ENCODE measurements at places on chromosomes 4 and X. TPM values are rescaled to one million over a fixed set of nuclear protein-coding genes. Genes with fewer than 3 reads are reported as not detected.

GRCh38 chr4:874056-874455 lies 48.1 kb upstream of the CPLX1 start:
- no peaks in the 10 kb centered on the region for H3K27me3 ChIP-seq
- H3K4me1 ChIP-seq = no peaks in the 10 kb centered on the region
- peaks cover 34% of the 10 kb centered on the region for H3K36me3 ChIP-seq
- DNase-seq = no peak
- no peak overlapping the region for H3K27ac ChIP-seq
- no peak overlapping the region for H3K4me3 ChIP-seq

GRCh38 chr4:147969573-147970385 lies 237.9 kb downstream of the ARHGAP10 start:
- no peaks in the 10 kb centered on the region for H3K4me1 ChIP-seq
- no peak overlapping the region for H3K4me3 ChIP-seq
- DNase-seq = no peak
- no peaks in the 10 kb centered on the region for H3K36me3 ChIP-seq
- no peaks in the 10 kb centered on the region for H3K27me3 ChIP-seq
- no peak overlapping the region for H3K27ac ChIP-seq

GRCh38 chr4:183658362-183659028 lies 490 bp downstream of the RWDD4 start:
- peak overlapping the region; percentile 72 for H3K27ac ChIP-seq
- no peaks in the 10 kb centered on the region for H3K27me3 ChIP-seq
- H3K4me3 ChIP-seq = peak overlapping the region; percentile 97
- H3K4me1 ChIP-seq = peaks cover 2% of the 10 kb centered on the region
- DNase-seq = no peak

GRCh38 chrX:1582686-1583437 lies 8.5 kb upstream of the AKAP17A start:
- H3K27ac ChIP-seq = no peak overlapping the region
- H3K4me1 ChIP-seq = no peaks in the 10 kb centered on the region
- no peak for DNase-seq
- H3K36me3 ChIP-seq = no peaks in the 10 kb centered on the region
- no peaks in the 10 kb centered on the region for H3K27me3 ChIP-seq

DNA sequence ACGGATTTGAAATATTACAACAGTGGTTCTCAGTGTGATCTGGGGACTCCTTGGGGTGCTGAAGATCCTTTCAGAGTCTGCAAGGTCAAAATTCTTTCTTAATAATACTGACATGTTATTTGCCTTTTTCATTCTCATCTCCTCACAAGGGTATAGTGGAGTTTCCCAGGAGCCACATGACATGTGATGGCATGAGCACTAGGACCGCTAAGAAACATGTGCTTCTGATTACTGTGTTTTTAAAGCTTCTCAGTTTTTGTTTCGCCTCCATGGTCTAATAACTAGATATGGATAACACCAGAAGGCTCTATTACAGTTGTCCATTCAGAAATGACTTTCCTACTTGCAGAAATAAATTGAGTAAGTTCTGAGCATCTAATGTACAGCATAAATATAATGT lies 156.1 kb downstream of the RAB28 start:
- H3K27ac ChIP-seq = no peak overlapping the region
- no peak for DNase-seq
- no peak overlapping the region for H3K4me3 ChIP-seq

Gene S100G
- not detected for total RNA-seq

DNA sequence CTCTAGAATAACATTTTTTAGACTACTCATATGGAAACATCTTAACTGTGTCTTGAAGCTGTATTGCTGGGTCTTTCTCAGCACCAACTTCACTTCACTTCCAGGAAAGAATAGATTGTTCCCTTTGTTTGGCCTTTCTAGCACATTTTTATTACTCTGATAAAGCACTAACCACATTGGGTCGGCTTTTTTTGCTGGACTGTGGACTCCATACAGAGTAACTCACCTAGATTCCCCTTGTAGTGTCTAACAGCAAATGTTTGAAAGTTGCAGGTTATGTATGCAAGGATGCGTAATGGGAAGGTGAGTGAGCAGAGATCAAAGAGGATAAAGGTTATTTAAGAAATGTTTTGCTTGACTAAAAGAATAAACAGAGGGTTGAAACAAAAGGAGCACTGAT lies 101.2 kb downstream of the MMRN1 start:
- H3K4me1 ChIP-seq = no peaks in the 10 kb centered on the region
- H3K27me3 ChIP-seq = no peaks in the 10 kb centered on the region
- no peak for DNase-seq
- H3K36me3 ChIP-seq = no peaks in the 10 kb centered on the region
- H3K27ac ChIP-seq = no peak overlapping the region

GRCh38 chrX:43910012-43910411 lies 27.8 kb upstream of the MAOB start:
- H3K4me1 ChIP-seq = no peaks in the 10 kb centered on the region
- H3K27ac ChIP-seq = no peak overlapping the region
- H3K36me3 ChIP-seq = no peaks in the 10 kb centered on the region
- no peaks in the 10 kb centered on the region for H3K27me3 ChIP-seq
- H3K4me3 ChIP-seq = no peak overlapping the region

DNA sequence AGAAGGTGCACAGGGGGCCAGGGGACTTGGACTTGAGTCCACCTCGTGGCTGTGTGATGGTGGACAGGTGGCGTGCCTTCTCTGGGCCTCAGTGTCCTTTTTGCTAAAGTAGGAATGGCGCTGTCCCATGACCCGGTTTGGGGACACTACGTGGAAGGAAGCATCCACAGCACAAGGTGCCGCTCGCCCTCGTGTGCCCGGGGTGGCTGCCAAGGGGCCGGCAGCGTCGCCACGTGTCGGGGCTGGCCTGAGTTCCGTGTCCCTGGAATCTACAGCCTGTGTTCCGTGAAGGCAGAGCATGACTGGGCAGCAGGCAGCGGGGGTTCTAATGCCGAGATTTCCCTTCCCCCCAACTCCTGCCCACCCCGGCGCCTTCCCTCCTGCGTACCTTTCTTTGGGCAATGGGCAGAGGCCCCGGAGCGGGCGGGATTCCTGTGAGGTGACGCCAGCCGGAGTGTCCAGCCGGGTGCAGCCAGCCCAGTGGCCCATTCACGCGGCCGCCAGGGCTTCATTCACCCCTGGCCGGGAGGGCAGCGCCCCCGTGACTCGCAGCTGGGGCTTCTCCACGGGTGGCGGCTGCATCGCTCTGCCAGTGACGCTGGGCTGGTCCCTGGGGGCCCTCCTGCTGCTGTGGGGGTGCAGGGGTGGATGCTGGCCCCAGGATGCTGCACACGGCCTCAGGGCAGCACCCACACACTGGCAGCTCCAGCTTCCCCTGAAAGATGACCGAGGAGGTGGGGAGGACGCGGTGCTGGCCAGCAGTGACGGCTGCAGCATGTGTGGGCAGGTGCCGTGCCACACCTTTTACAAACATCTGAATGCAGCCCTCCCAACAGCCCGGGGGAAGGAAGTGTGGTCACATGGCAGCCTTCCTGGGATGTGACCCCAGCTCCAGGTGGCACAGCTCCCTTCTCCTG lies 21.2 kb downstream of the DOK7 start:
- no peaks in the 10 kb centered on the region for H3K36me3 ChIP-seq
- no peaks in the 10 kb centered on the region for H3K4me1 ChIP-seq
- DNase-seq = no peak

GRCh38 chrX:23811108-23811651 lies 28.2 kb downstream of the SAT1 start:
- H3K36me3 ChIP-seq = no peaks in the 10 kb centered on the region
- H3K4me1 ChIP-seq = no peaks in the 10 kb centered on the region
- H3K27ac ChIP-seq = no peak overlapping the region
- no peak overlapping the region for H3K4me3 ChIP-seq

GRCh38 chr4:8818063-8818881 lies 53.4 kb downstream of the HMX1 start:
- no peaks in the 10 kb centered on the region for H3K36me3 ChIP-seq
- no peak overlapping the region for H3K4me3 ChIP-seq
- H3K27me3 ChIP-seq = no peaks in the 10 kb centered on the region
- no peak overlapping the region for H3K27ac ChIP-seq

DNA sequence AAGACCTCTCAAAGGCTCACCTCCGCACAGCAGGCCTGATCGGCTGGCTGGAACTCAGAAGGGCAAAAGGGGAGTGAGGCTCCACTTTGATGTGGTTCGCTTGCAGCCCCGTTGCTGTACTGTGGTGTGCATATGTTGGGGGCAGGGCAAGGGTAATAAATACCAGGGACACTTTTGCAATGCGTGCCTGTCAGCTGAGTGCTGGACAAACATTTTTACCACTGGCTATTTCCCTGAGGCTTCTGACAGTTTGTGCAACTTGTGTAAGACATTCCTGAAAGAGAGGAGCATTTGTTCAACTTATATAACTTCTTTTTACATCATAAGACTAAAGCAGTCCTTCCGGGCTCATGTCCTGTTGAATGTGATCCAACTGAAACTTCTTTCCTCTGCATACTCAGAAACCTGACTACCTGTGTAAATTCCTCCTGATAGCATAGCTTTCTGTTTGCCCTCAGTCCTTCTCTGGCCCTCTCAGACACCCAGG lies 82.3 kb downstream of the SPRY1 start:
- H3K36me3 ChIP-seq = no peaks in the 10 kb centered on the region
- H3K27me3 ChIP-seq = no peaks in the 10 kb centered on the region
- DNase-seq = peak; percentile 67
- H3K4me3 ChIP-seq = no peak overlapping the region

DNA sequence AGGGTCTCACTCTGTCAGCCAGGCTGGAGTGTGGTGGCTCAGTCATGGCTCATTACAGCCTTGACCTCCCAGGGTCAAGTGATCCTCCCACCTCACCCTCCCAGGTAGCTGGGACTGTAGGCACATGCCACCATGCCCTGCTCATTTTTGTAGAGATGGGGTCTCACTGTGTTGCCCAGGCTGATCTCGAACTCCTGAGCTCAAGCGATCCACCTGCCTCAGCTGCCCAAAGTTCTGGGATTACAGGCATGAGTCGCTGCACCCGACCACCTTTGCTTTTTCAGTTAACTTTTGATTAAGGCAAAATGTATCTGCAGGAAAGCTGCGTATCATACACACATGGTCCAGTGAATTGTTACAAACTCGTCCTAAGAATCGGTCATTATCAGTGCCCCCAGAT lies 16.5 kb upstream of the CLCN4 start:
- peaks cover 2% of the 10 kb centered on the region for H3K36me3 ChIP-seq
- no peaks in the 10 kb centered on the region for H3K27me3 ChIP-seq
- no peak overlapping the region for H3K4me3 ChIP-seq
- no peak for DNase-seq
- H3K27ac ChIP-seq = no peak overlapping the region

DNA sequence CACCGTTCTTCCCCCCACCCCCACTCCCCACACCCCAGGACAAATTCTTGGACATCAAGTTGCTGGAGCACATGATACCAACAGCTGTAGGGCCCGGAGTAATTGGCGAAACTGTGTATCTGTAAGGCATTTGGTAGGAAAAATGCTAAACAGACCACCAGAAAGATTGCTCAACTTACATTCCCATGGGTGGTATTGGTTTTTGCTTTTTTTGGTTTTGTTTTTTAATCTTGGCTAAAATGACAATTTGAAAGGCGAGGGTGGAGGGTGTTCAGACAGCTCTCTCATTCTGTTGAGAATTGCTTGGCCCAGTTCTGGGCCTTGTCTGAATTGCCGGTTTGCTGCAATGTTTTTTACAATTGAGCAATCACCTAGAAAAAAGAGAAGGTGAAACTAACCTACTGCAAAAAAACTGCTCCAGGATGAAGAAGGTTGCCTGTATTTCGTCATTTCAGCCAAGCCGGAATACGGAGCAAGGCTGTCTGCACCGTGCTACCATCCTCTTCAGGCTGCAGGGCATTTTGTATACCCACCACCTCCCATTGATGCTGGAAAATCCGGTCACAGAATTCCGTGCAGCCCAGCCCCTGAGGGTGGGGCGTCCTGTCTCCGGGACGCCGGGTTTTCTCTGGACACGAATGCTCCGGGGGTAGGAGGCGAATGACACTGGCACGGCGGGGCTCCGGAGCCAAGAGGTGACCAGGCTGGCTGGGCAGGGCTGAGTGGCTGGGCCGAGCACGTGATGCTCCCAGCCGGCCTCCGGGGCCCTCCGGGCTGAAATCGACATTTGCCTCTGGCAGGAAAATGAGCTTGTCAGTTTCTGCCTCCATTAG lies at the start of gene CLCN4:
TSS of gene CLCN4 (plus strand) at position 777 of the 833 bp plus-strand sequence. CDS start 28,058 bp downstream, outside the sequence.
- peaks cover 4% of the 10 kb centered on the region for H3K4me1 ChIP-seq
- H3K27me3 ChIP-seq = no peaks in the 10 kb centered on the region
- no peak within 1 kb of the TSS for H3K27ac ChIP-seq
- H3K4me3 ChIP-seq = peak within 1 kb of the TSS; percentile 30

Gene TLR2
- total RNA-seq = 0.77 TPM

Gene TMSB15C
- 2.6 TPM for total RNA-seq
